ENCODE measurements at places on chromosomes 6 and 20.

- DNase-seq: no peak
These were observed 70.0 kb downstream of the ZFAND3 start for GRCh38 chr6:37889486-37889885.

DNA sequence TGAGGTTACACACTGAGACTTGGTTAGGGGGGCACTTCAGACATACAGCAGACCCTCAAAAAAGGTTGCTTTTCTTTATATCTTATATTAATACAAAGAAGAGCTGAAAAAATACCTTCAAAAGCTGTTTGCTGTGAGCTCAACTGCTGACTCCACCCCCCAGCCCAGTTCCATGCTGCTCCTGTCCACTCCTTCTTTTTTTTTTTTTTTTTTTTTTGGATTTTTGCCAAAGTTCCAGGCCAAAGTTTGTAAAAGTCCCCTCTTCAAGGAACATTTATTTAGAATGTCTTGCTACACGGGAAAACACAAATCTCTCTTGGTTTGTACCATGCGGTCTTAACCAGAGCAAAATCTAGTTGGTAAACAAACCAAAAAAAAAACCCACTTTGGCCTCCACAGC is 85.3 kb upstream of the AKAP12 start:
- DNase-seq: no peak

DNA sequence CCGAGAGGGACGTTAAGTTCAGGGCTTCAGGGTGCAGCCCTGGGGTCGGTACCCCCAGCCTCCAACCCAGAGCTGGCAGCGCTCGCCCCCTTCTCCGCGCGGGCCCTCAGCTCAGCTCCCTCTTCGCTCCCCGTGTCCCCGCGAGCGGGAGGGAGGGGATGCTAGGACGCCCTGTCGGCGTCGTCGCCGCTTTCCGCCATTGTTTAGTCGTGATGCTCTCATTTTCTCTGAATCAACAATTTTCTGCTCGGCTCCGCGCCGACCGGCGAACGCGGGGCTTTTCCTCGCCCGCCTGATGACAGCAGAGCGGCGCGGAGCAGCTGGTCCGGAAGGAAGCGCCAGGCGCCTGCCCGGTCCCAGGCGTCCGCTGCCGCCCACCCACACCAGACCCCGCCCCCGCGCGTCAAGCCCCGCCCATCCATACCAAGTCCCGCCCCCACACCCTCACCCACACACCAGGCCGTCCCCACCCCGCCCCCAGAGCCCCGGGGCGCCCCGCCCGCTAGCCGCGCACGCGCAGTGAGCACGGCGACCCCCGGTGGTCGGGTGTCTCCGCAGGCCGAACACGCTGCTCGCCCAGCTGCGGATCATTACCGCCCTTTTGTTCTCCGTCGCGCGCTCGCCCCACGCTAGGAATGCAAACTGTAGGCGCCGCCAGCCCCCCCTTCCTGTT is 50.1 kb upstream of the SLC32A1 start:
- DNase-seq: no peak

- no peak for DNase-seq
These were observed 490.4 kb upstream of the HS3ST5 start for GRCh38 chr6:114833211-114833610.

DNA sequence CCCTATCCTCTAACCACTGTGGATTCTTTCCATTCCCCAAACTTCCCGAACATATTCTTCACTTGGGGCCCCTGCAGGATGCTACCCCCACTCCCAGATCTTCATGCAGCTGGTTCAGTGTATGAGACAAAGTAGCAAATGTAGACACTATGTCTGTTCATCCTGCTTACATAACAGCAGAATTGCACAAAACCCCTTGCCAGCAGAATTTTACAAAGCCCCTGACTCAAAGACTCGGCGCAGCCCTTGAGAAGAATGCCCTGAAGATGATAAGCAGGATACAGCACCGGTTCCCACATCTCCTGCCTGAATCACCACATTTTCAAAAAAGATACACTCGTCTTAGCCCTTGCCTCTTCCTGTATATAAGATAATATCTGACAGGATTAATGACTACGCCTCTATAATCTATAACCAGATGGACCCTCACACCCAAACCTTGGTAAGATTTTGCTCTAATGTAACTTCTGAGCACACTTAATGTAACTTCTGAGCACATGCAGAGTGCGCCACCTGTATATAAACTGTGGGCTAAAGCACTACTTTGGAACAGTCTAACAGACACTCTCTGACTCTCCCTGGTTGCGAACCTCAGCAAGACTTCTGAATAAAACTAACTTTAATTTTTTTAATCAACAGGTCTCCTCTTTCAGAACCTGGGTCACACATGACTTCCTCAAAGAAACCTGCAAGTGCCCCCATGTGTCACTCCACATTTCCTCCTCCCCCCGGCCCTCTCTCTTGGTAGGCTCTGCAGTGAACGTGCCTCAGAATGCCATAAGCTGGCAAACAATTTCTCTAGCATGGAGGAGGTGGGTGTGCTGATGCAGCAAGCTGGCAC is 28.7 kb downstream of the RALGAPA2 start:
- peak; percentile 70 for DNase-seq

GRCh38 chr6:169833258-169833794 is 81.9 kb downstream of the ERMARD start:
- DNase-seq: no peak

DNA sequence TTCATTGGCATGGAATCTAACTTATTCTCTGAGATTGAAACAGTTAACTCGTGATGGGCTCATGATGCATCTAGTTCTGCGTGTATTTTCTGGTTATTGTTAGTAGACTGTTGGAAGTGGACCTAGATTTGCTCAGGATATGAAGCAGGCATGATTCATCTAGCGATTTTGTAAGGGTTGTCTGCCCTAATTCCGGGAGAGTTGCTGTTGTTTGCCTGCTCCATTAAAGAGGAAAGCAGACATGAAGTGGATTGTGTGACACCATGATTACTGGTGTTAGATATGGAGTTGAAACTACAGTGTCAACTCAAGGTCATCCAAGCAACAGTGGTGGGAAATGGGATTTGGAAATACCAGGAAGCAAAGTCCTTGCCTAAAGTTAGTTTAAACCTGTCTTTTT is 41.0 kb downstream of the SOX4 start:
- DNase-seq: no peak

GRCh38 chr20:23637282-23638221 is at the start of gene CST3:
CST3 (minus strand) TSS chr20:23637955; CDS start chr20:23637862, 93 bp downstream.
- DNase-seq: peak; percentile 81

DNA sequence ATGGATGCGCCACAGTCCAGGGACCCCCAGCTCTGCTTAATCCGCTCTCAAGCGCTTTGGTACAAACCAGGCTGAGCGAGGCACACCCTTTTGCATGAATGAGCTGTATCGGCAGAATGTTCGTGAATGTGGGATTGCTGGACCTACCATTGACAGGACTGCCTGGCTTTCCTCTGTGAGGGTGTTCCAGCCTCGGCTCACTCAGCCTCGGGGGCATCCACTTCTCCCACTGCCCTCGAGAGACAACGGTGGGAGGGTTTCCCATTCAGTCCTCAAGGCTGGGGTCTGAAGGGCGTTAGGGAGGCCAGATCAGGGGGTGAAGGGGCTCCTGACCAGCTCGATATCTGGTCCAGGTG is 17.4 kb downstream of the MDFI start:
- no peak for DNase-seq

DNA sequence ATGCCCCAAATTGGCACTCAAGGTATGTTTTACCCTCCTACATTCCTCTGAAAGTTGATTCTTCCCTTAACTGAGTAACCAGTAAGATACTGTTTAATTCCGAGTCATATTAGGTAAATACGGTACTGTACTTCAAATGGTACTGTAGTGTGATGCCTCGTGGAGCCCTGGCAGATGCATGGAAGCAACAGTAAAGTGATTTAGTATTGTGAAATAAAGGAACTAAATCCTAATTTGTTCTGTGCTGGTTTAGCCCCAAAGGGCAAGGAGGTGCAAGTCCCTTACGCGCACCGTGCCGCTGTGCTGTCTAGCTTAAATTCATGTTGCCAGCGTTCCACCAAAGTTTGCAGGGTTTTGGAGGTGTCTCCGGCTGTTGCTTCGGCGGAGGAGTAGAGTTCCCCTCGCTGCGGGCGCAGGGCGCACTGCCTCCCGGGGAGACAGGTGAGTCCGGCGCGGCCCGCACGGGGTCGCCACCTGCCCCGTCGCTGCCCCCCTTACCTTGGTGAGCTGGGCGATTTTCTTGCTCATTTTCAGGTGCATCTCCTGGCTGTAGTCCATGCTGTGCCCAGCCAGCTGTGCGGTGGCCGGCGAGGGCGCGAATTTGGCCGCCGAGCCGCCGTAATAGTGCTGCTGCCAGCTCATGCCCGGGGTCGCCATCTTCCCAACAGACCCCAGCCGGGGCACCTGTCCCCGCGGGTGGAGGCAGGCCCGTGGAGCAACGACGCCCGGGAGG is 655 bp downstream of the FAM184A start:
- no peak for DNase-seq

- no peak for DNase-seq
These were observed 71.5 kb upstream of the ISM1 start for GRCh38 chr20:13149371-13150105.

- no peak for DNase-seq
These were observed 108.5 kb downstream of the MAP3K4 start for GRCh38 chr6:161100072-161100471.

DNA sequence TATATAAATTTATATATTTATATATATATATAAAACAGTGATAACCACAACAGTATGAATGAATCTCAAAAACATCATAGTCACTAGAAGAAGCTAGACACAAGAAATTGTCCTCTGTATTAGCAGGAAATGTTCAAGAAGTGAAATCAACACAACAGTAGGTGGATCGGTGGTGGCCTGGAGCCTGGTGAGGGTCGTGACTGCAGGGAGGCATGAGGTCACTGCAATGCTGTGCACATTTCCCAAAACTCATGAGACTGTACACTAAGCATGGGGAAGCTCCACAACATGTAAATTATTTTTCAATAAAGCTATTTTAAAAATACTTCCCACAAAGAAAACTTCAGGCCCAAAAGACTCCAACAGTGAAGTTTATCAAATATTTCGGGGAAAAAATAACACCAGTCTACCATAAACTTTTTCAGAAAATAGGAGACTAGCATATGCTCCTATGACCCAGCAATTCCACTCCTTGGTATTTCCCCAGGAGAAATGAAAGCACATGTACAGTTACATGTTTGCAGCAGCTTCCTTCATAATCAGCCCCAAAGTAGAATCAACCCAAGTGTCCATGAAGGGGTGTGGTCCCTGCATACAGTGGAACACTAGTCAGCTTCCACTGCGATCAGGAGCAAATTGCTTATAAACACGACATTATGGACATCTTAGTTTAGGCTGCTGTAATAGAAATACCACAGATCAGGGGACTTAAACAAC is 144.2 kb downstream of the TBXT start:
- DNase-seq: no peak

DNA sequence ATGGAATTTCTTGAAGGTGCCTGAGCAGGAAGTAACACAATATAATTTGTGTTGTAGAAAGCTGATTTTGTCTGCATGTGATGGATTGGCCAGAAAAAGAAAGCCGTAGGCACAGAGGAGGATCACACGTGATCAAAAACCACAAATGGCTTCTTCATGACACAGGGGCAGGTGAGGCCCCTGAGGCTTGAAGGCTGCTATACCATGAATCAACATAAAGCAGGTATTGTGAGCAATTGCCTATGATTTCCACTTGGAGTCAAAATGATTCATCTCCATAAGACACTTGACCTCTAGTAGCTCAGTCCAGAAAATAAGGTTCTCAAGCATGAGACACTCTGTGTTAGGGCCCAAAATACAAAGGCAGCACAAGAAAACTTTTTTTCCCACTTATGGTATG is 42.4 kb upstream of the EYA4 start:
- DNase-seq: no peak

DNA sequence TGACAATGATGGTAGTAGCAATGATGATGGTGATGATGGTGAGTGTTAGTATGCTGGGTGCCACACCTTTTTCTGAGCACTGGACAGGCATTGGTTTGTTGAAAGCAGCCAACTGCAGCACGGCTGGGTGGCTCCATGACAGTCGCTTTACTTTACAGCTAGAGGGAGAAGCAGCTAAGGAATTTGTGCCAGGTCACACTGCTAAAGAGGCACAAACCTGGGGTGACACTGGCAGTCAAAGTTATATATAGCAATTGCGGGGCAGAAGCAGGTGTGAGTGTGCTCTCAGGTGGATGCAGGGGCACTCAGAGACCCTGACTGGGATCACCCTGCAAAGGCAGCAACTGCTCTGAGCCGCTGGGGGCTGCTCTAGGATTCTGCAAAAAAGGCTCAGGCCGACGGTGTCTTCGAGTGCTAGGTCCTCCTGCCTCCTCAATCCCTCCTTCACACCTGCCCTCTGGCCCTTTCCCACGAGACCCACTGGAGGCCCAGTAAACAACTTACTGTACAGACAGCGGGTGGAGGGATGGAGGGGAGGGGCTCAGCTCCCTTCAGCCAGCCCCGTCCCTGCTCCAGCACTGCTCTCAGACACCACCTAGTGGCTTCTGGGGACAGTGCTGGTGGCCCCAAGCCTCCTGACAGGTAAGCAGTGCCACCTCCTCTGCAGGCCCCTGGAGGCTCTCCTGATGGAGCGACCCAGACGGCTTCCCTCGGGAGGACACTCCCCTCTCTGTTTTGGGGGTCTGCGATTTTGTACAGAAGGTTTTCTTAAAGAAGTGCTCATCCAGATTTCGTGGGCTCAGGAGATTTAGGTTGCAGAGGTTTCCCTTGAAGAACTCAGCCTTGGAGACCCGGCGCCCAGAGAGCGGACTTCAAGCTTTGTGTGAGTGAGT is 4.4 kb upstream of the RPS21 start:
- no peak for DNase-seq

All from CMK (cell line).